ENCODE measurements at places on chromosomes 4 and X.

DNA sequence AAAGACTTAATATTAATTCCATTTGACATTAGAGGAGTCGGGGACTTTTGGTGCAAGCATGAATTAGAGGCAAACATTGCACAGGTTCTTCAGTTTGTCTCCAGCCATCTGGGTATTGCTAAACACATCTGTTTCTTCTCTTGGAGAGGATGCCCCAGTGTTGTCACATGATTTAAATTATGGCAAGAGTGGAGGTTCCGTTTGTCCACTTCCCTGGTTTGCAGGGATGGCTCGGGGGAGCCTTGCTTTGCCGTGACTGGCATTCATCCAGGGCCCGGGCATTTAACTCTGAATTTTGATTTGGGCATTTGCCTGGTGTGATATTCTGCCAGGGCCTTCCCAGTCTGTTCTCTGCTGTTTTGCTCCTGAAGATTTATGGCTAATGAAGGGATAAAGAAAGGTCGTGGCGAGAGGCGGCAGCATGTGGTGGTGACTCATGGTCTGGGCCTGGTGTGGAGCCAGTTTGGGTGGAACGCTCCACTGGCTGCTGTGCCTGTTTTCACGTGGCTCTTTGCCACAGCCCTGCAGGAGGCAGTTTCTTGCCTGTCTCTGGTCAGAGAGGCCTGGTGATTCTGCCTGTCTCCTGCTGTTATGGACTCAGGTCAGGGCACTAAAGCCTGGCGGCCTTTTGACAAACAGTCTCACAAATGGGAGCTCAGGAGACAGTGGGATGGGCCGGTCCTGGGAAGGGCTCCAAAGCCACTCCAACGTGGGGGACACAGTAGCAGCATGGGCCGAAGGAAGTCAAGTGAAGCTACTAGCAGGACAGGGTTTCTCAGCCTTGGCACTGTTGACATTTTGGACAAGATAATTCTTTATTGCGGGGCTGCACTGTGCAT is 99.4 kb upstream of the PGRMC2 start:
- DNase-seq = no peak

GRCh38 chr4:167986044-167986443 is 106.3 kb upstream of the ANXA10 start:
- DNase-seq = no peak

DNA sequence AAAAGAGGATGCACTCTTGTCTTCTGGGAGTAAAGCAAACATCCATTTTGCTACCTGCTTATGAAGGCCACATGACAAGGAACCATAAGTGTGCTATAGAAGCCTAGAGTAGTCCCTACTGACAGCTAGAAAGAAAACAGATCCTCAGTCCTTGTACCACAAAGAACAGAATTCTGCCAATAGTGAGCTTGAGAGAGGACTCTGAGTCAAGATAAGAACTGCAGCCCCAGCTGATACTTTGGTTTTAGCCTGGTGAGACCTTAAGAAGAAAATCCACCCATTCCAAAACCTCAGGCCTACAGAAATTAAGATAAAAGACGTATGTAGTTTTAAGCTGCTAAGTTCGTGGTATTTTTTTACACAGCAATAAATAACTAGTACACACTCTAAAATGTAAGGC is 914.6 kb downstream of the PCDH19 start:
- no peak for DNase-seq

DNA sequence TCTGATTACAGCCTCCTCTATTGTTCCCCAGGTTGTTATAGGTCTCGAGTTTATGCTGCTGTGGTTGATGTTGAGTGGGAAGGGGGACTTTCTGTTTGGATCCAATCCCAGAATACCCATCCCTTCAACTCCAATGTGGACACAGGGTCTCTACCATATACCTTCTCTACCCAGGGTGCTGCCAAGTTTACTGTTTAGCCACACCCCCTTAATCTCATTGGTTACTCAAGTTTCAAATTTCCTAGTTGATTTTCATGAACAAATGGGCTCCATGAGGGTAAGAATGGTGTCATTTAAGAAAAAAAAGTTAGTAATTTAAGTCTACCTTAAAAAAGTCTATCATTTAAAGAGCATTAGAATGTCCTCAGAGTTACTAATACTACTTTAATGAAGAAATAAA is 3.6 kb upstream of the SPP1 start:
- DNase-seq = no peak

DNA sequence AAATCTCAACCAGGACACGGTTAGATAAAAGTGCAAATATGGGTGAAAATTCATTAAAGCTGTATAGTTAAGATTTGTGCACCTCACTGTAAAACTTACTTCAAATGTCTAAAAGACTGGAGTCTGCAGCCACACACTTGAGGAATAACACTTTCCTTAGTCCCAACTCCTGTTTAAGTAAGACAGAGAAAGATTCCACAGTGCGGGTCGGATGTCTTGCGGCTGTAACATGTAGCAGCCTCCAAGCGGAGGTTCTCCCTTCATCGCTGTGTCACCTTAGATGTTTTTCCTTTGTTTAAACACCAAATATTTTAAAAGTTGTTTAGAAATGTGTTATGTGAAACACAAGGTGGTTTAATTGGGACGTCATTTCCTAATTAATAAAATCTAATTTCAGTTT is 905 bp upstream of the MAEA start:
- no peak for DNase-seq

DNA sequence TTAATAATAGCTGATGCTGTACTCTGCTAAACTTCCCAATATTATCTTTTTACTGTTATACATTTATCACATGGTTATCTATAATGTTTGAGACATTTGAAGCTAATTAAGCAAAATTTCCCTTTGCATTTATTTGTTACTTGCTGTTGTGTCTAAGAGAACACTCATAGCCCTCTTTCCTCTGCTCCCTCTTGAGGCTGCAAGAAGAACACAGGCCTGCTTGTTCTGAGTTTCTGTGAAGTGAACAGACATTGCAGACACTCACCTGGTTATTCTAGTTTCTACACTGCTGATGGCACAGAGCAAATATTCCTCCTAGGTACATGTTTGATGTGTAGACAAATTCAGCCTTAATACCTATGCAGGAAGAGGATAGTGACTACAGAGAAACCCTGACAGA is 367.8 kb downstream of the GASK1B start:
- DNase-seq = no peak

GRCh38 chr4:113384600-113384999 is 335.1 kb downstream of the ANK2 start:
- DNase-seq = no peak

DNA sequence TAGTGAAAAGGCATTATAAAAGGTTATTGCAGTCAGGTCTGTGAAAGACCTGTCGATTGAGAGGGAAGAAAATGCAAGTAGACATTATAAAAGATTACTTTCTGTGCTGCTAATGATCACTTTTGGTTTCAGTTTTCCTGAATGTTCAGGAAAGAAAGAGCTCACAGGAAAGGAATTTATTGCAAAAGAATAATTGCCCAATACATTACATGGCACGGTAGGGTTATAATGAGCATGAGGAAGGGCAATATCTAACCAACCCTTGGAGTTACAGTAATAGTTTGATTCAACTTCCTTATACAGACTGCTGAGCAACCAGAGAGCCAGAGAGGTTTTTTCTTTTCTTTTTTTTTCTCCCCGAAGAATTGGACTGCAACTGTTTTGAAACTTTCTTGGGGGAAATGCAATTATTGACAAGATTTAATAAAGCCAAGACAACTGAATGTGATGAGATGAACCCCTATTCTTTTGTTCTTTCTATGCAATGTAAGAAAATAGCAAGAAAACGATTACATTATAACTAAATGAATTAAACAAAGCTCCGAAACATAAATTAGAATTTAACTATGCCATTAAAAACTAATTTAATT is 247.0 kb downstream of the C4orf33 start:
- no peak for DNase-seq

- no peak for DNase-seq
Measured at GRCh38 chr4:128582427-128582870, 227.1 kb upstream of the JADE1 start.

DNA sequence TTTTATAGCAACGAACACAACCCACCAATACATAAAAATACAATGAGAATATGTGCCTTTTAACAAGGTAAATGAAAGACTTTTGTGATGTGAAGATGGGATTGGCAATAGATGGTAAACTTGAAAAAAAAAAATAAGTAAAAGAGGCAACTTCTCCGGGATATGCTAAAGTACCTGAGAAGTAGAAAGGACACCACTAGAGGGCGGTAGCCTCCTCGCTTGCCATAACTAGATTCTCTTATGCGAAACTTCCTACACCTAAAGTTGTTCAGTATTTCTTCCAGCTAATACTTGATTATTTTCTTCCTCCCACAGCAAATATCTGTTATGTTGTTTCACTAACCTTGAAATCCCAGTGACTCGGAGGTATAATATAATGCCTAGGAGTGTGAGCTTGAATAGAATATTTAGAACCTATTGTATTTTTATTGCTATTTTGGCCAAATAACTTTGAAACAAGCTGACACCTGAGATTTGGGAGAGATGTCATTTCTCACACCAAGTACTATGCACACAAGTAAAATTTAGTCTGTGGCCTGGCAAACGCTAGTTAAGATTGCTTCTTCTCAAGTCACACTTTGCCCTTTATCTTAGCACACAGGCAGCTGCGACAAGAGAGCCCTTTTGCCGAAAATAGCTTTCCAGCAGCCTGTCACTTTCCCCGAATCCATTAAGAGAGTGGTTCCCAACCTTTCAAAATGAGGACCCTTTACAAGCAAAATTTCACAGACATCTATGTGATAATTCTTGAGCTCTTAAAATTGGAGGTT is 44.9 kb upstream of the PDLIM5 start:
- DNase-seq = peak; percentile 63

Measured in activated CD4-positive, alpha-beta memory T cell treated with anti-CD3 and anti-CD28 coated beads for 36 hours (primary cell).